ENCODE measurements at places on chromosomes 7 and 10.

DNA sequence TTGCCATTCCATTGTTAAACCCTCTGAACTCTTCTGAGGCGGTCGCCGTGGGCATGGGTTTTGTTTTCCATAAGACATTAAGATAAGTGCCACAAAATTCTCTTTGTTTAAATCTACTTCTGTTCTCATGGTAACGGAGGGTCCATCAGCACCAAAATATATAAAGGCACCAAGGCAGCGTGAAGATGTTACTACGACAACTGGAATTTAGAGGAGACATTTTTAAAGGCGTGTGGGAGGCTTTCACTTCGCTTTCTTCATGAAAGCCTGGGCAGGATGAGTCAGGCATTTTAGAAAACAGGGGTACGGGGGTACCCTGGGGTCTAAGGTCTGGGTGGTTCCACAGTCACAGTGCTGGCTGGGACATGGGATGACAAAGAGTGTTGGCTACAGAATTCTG lies 34.0 kb downstream of the SMKR1 start:
- no peak for DNase-seq

- peak; percentile 70 for DNase-seq
These were observed 27.0 kb downstream of the RAPGEF5 start for GRCh38 chr7:22329816-22330524.

- DNase-seq: no peak
These were observed 91.1 kb downstream of the SVIL start for GRCh38 chr10:29543715-29544114.

- no peak for DNase-seq
These were observed 16.0 kb downstream of the UBE2D1 start for GRCh38 chr10:58350619-58351323.

- no peak for DNase-seq
These were observed 3.7 kb downstream of the CCNJ start for GRCh38 chr10:96047004-96047649.

DNA sequence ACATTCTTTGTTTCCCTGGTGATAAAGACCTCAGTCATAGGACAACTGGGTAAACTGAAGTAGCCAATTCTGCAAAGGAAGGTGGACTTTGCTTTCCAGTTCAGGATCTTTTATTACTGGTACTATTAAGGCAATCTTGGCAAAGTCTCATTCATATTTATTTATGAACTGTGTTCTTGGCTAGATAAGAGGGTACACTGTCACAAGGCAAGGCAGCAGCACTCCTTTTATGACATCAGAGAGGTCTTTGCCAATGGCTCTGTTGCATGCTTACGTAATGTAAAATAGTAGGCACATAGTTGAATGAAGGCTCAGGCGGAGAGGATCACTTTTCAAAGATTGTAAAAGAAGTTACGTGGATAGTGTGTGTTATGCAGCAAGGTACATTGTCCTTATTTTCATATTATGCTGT lies 63.7 kb upstream of the PDK4 start:
- DNase-seq: no peak

DNA sequence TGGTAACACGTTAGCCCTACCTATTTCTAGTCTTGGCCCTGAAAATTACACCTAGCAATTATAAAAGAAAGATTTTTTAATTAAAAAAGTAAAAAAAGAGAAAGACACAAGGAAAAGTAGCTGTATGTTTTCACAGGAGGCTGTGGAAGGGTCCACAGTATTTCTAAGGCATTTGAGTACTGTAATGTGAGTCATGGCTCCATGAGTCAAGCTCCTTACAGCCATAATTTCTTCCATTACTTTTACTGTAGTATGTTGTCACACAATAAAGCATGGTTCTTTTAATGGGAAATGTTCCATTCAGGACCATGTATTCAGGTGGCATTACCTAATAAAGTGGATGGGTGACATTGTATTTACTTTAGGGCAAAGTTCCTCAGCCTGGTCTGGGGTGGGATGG lies 113.4 kb downstream of the GPR37 start:
- DNase-seq: no peak

- no peak for DNase-seq
These were observed 116.7 kb downstream of the PRKCQ start for GRCh38 chr10:6463366-6463765.

GRCh38 chr7:99344061-99344647 lies 18.5 kb downstream of the ARPC1A start:
- DNase-seq: no peak

DNA sequence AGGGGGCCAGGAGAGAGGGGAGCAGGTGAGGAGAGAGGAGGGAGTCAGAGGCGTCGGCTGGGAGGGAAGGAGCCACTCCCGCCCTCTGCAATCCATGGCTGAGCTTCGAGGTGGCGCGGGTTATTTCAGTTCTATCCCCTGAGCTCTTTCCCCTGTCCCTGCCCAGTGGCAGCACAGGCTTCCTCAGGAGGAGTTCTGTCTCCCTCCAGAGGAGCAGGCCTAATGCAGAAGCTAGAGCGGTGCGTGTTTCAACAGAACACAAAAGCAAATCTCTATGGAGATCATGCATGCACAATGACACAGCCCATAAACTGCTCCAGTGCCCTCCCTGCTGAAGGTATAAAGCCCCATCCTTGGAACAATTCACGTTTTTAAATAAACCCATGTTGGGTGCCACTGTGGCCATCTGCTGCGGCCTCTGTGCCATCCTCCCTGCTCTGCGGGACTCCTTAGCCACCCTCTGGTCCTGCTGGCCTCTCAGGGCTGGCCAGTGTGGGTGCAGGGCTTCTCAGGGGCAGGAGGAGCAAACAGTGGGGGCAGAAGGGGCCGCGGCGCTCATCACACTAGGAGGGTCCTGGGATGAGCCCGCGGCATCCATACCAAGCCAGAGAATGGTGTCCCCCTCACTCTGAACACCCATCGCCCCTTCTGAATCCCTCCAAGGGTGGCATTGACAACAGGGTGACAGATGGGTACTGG lies 192.6 kb upstream of the LYZL2 start:
- no peak for DNase-seq

GRCh38 chr10:45220931-45221330 lies 94.5 kb downstream of the OR13A1 start:
- DNase-seq: no peak

DNA sequence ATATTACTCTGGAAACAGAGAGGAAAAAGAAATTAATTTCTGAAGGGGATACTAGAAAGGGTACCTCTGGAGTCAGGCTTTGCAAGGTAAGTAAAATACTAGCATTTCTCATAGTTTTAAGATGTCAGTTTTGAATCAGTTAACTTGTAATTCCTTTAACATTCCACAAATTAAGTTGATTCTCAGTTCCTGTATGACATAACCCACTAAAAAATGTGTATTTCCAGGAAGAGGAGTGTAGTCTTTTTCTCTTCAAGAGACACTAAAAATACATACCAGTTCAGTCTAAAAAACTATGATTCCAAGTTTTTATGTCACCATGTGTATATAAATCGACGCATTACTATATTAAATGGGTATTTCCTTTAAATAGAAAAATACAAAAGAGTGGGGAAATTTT lies 113.2 kb downstream of the CDK6 start:
- DNase-seq: no peak

- no peak for DNase-seq
These were observed 5.1 kb downstream of the RASGEF1A start for GRCh38 chr10:43261578-43262396.

DNA sequence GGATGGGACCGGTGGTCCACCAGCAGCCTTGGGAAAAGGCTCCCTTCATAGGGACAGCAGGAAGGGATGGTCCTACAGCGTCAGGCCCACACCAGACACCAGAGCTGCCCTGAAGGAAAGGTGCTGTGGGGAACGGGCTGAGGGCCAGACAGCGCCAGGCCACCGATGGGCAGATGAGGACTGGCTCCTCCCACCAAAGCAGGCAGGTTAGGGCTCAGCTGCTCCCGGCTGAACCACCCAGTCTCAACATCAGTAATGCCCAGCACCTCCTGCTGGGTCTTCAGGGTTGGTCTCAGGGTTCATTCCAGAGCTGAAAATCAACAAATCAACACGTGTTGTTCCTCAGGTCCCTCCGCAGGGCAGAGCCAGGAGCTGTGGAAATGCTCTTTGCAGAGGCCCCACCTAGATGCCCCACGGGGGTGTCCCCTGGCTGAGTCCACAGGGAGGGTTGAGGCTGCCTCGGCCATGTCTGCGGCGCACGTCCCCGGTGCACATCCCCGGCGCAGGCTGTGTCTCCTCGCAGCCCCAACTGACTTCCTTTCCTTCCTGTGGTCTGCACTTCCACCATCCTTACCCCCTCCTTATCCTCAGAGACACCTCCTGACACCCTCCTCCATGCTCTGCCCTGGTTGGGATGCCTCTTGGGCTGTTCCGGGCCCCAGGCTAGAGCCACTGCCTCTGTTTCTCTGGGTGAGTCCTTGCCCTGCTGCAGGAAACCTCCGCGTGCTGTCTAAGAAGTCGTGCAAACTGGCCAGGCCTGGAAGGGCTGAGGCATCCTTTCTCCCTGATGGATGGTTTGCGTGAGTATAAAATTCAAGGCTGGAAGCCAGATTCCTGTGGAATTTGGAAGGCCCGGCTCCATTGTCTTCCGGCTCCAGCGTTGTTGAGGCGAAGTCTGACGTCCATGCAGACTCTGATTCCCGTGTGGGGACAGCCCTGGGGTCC lies 32.8 kb upstream of the CFAP46 start:
- DNase-seq: no peak

DNA sequence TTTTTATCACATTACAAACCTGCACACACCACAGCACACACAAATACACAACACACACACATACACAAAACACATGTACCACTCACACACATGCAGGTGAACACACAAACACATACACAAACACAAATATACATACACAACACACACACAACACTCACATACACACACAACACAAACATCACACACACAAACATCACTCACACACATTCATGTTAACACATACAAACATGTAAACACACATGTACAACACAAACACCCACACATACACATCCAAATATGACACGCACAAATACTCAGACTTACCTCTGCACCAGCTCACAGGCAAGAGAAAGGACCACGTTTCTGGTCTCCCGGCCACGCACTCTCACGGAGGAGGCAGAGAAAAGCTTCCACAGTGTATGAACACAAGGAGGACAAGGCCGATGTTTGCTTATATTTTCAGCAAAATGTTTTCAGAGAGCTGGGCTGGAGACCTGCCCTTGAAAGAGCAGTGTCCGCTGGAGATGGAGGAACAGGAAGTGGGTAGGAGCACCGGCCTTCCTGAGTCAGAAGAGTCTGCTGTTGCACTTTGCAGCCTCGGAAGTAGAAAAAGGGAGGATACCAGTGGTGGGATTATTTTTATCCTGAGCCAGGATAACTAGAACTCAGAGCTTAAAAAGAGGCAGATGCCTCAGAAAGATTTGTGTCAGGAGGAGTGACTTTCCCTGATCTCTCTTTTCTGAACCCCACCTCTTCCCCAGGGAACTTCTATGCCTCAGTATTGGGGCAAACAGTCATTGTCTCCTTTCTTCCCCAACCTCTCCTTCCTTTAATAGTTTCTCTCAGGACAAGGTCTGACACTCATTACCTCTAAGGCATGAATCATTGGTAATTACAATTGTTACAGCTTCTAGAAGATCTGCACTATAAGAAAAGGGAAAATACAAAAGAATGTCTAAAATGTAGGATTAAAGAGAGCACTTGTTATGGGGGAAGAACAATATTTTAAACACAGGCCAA lies at the start of gene GIMAP6:
Gene GIMAP6 (minus strand): TSS at position 520 of the 999 bp plus-strand sequence. CDS start 2,243 bp downstream, outside the sequence.
- DNase-seq: no peak

All from islet precursor cell (in vitro differentiated cells).